ENCODE measurements at places on chromosomes 12 and 14. TPM values are rescaled to one million over a fixed set of nuclear protein-coding genes. Genes with fewer than 3 reads are reported as not detected.

DNA sequence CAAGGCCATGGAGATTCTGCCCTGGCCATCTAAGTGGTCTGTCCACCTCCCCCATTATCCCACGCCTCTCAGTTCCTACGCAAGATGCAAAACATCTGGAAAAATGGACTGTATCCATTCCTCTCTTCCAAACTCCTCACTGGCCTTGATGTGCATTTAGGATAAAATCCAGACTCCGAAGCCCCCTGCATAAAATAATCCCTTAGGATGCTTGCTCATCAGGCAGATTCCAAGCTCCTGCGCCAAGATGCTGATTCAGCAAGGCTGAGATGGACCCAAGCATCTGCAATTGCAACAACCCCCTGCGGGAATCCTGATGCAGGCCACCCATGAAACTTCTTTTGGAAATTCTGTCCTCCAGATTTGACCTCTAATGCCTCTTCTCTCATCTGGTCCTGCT lies 81.6 kb downstream of the SPRING1 start:
- DNase-seq: no peak

Gene FAM222A
- total RNA-seq: 4.2 TPM

Gene WDHD1
- 13.3 TPM for total RNA-seq

Gene ANG
- 0.07 TPM for total RNA-seq
